ENCODE measurements at places on chromosomes 12 and 14. TPM values are rescaled to one million over a fixed set of nuclear protein-coding genes. Genes with fewer than 3 reads are reported as not detected.
A peak's percentile ranks its signal among the peaks of the same experiment; 100 is the strongest.

GRCh38 chr14:101369916-101370592 lies 191.2 kb upstream of the DIO3 start:
- no peaks in the 10 kb centered on the region for H3K4me1 ChIP-seq
- H3K4me3 ChIP-seq, result no peak overlapping the region
- H3K27ac ChIP-seq, result no peak overlapping the region
- no peak for DNase-seq
- H3K36me3 ChIP-seq, result no peaks in the 10 kb centered on the region

GRCh38 chr12:131213896-131214442 lies 260.3 kb downstream of the ADGRD1 start:
- H3K36me3 ChIP-seq, result no peaks in the 10 kb centered on the region
- no peak overlapping the region for H3K27ac ChIP-seq
- no peaks in the 10 kb centered on the region for H3K27me3 ChIP-seq
- H3K4me3 ChIP-seq, result no peak overlapping the region
- H3K4me1 ChIP-seq, result no peaks in the 10 kb centered on the region
- no peak for DNase-seq

Gene SLC6A15
- 0.24 TPM for total RNA-seq

- peak; percentile 12 for DNase-seq
- H3K4me3 ChIP-seq, result no peak overlapping the region
- H3K27me3 ChIP-seq, result no peaks in the 10 kb centered on the region
- no peaks in the 10 kb centered on the region for H3K36me3 ChIP-seq
- no peak overlapping the region for H3K27ac ChIP-seq
These were observed 31.9 kb upstream of the RASSF8 start for GRCh38 chr12:25926536-25926935.

- H3K27ac ChIP-seq, result no peak overlapping the region
- no peak for DNase-seq
- no peaks in the 10 kb centered on the region for H3K36me3 ChIP-seq
- no peak overlapping the region for H3K4me3 ChIP-seq
- no peaks in the 10 kb centered on the region for H3K4me1 ChIP-seq
- peaks cover 45% of the 10 kb centered on the region for H3K27me3 ChIP-seq
These were observed 122.0 kb downstream of the AACS start for GRCh38 chr12:125187148-125187745.

All from endothelial cell of umbilical vein (primary cell).